AG04450 (cell line): ENCODE measurements at places on chromosomes 4 and X.

- no peak for DNase-seq
Measured at GRCh38 chrX:118383120-118383519, 37.2 kb downstream of the WDR44 start.

GRCh38 chr4:147103403-147103946 lies 157.8 kb upstream of the TTC29 start:
- DNase-seq = peak; percentile 81

DNA sequence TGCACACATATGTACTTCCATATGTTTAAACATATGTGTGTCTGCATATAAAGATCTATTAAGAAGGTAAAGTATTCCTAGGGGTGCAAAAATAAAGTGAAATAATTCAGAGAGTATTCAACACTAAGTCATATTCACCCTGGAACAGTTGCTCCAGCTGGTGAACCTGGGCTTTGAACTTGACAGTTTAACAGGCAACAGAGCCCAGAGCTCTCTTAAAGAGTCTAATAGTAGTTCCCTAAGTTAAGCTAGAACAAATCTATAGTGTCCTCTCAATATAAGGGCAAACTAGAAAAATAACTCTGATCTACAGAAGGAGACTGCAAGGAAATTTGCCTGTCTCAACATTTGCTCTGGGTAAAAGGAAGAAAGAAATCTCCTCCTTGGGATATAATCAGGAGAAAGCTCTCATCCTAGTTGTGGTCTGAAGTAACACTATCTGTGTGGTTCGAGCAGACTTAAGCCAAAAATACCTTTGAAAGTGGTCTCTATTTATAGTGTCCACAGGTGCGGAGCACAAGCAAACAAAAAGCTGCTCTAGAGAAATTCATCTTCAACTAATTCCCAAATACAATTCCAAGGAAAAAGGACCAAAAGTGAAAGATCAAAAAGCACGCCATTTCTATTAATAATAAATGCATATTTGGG lies 29.9 kb downstream of the VEGFC start:
- no peak for DNase-seq

DNA sequence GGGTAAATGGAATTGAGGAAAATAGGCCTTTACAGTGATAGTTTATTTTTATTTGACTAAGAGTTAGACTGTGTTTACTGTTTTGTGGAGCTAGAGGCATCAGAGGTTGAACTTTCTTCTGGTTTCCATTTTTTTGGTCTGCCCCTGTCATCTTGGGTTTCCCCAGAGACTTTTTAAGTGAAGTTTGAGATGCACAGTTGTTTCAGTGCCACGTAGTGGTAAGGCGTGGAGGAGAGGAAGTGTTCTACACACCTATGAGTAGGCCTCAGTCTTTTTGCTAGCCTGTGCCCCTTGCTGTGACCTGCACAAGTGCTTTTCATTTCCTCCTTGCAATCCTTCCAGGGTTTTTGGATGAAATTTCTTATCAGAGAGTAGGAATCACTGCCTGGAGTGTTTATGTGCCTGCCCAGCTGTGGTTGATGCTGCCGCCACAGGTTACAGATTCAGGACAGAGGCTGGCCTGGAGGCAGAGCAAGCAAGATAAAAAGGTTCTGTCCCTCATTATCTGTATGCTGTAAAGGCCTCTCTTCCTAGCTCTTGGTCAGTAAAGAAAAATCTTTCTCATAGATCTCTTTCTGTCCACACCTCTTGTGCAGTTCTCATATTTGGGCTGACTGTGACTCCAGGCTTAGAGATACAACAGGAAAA lies 12.5 kb upstream of the HSFX4 start:
- no peak for DNase-seq

- DNase-seq = no peak
Measured at GRCh38 chrX:70470850-70471289, 26.2 kb downstream of the DLG3 start.

DNA sequence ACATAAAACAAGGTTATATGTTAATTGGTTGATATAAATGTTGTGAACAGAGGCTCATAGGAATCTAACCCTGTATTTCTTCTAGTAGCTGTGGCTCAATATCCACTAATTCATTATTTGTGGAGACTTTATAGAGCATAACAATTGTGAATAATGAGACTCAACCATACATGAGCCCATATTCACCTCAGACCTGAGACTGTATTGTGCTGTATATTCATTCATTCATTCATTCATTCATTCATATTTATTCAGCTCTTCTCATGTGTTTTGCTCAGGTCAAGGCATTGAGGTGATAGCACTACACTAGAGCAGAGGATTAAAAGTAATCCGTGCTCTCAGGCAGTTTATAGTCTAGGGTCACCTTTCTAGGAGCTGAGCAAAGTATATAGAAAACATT lies 24.5 kb upstream of the ANXA3 start:
- no peak for DNase-seq

GRCh38 chr4:55650483-55650882 lies 14.4 kb upstream of the NMU start:
- DNase-seq = no peak

GRCh38 chr4:1728061-1728980 lies 7.0 kb downstream of the TACC3 start:
- DNase-seq = no peak

DNA sequence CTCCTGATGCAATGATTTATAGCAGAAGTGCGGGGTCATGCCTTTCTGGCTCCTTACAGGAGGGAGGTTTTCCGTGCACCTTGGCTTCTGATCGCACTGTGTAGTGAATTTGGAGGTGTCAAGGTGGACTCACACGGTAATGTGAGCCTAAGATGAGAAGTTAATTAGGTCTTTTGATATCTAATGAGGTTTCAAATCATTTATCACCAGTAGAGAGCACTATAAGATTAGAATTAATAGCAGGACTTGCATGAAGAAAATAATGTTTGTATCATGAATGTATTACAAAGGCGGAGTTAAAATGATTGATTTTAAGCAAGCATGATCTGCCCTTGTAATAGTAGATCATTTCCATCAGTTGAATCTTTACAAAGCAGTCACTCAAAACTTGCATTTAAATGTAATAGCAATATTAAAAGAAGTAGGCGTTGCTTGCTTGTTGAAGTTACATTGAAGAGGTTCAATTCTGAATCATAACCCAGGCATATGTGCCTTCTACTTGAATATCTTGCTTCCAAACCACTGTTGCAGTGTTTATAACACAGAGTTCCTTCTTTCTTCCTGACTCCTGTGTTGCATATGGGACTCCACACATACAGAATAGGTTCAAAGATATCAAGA lies 152.1 kb downstream of the FMR1NB start:
- no peak for DNase-seq

DNA sequence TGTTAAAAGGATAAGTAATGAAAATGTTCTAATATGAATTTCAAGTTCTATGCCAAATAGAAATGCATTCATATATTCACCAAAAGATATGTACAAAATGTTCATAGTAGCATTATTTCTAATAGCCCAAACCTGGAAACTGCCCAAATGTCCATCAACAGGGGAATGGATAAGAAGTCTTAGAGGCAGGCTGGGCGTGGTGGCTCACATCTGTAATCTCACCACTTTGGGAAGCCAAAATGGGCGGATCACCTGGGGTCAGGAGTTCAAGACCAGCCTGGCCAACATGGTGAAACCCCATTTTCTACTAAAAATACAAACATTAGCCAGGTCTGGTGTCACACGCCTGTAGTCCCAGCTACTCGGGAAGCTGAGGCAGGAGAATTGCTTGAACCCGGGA lies 2.3 kb upstream of the HPRT1 start:
- DNase-seq = no peak

GRCh38 chrX:115013705-115014104 lies 3.7 kb downstream of the IL13RA2 start:
- DNase-seq = no peak

DNA sequence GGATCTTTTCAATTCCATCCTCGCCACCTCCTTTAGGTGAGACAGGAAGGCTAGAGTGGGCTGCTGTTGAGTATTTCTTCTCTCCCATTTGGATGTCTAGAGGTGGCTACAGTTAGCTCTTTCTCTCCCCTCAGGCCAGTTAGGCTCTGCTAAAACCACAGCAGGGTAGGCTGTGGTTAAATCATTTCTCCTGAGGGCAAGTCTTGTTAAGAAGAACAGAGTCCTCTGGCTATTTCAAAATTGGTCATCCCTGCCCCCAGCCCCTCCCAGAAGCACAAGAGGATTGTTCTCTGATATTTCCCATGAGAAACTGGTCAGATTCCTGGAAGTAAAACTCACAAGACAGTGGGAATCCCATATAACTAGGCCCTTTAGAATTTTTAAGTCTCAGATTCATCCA lies 1359.5 kb downstream of the TECRL start:
- DNase-seq = no peak
